ENCODE measurements at places on chromosomes 11 and 22.

GRCh38 chr11:45092901-45093760 lies 53.3 kb upstream of the PRDM11 start:
- DNase-seq = no peak

GRCh38 chr11:17164361-17165246 lies 43.2 kb downstream of the PIK3C2A start:
- DNase-seq = no peak

DNA sequence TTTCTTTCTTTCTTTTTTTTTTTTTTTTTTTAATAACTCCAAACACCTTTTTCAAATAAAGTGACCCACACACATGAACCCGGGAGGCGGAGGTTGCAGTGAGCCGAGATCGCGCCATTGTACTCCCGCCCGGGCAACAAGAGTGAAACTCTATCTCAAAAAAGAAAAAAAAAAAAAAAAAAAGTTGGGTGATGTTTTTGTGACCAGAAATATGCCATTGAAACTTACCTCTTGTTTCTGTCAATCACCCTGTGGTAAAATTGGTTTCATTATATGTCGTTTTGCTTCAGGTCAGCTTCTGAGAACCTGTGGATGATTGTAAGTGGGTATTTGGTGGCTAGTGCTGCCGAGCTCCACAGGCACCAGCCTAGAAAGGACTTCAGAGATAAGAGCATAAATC lies 238.8 kb downstream of the TBC1D22A start:
- DNase-seq = no peak

DNA sequence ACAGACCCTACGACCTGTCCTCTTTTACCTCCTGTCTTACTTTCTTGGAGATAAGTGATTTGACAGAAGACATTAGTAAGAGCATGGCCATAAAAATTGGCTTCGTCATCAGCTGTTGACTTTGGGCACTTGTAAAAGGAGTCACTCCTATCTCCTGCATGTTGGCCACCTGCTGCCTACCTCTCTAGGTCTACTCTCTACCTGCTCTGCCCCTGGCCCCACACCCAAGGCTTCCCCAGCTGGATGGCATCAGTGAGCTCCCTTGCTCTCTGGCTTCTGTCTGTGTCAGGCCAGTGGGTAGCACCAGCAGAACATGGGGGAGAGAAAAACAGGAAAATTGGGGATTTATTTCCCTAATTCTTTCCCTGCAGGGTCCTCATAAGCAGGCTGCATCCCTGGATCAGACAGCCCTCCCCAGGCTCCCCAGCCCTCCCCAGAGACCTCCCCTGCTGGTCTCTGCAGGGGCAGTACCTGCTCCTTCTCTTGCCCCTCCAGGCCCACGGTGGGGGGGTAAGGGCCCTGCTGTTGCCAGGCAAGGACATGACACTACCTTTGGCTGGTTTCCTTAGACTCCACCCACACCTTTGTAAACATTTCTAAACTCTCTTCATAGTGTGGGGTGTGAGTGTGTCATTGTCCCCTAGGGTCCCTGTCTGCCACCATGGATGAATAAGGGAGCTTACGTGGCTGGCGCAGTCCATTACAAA lies 157.0 kb upstream of the NECTIN1 start:
- DNase-seq = no peak

GRCh38 chr11:86706338-86707131 lies 34.1 kb upstream of the ME3 start:
- DNase-seq = no peak

DNA sequence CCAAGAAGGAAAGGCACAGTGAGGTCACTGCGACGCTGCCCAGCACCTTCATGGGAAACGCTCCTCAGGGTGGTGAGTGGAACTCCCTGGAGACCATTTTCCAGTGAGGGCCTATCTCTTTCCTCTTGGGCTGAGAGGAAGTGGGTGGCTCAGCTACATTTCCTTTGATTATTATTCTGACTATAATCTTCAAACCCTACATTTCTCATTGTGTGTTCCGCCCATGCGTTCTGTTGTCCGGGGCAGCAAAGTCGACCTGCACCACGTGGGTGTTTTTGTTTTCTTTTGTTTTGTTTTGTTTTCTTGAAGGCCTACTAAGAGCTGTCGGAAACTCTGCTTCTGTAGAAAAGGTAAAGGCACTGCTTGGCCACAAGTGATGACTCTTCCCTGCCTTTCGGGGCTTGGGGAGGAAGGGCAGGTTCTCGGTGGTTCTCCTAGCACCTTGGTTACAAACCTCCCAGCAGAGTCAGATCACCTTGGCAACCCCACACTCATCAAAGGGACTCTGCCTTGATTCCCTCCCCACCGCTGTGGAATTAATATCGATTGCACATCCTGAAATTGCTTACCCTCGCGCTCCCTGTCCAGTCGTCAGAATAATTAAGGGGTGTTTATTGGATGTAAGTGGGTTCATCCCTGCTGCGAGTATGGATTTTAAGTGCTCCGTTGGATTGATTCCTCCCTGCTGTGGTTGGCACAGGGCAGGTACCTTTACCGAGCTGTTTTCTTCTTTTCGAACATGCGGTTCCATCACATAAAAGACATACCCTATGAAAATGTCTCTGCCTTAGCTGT lies 7.3 kb downstream of the PARVB start:
- DNase-seq = no peak

DNA sequence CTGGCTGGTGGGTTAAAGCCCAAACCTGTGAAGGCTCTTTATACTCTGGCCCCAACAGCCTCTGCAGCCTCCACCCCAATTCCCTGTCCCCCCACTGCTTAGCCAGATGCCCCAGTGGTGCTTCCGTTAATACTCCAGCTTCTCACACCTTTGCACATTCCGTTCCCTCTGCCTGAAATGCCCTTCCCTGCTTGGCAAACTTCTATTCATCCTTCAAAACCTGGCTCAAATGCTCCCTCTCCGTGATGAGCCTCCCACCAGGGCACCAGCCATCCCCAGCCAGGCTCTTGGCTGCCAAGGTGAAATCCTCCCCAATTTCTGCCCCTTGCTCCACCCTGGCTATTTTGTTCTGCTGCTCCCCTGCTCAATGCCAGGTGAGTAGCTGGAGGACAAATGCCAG lies 12.5 kb upstream of the FADS3 start:
- no peak for DNase-seq

DNA sequence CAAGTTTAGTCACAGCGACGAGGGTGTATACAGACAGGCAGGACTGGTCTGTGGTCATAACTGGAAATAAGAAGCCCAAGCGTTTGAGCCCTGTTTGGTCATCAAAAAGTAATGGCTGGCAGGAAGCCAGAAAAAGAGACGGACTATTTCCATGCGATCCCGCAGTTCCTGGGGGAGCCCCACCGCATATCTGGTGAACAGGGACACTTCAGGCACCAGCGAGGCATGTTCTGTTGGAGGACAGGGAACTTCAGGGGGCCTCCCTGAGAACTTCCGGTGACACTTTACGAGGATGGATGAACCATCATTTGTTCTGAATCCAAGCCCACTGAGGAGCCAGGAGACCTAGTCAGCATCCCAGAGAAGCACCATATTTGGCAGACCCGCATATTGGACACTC lies 29.7 kb upstream of the TRIM29 start:
- DNase-seq = no peak

- DNase-seq = no peak
Measured at GRCh38 chr11:100674212-100674611, 12.9 kb upstream of the ARHGAP42 start.

DNA sequence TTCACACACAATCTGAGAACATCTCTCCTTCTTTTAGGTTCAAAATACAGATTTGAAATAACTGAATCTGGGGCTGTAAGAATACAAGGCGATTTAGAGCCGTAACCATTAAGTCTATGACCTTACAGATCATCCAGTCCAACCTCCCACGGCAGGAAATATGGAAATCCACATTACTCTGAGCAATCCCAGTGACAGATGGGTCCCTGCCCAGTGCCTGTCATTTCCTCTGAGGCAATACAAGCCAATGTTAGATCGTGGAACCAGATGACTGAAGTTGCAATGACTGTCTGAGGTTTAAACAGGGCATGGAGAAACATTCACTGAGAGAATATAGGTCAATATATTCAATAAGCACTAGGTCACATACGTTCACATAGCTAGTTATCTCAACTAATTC lies 77.4 kb upstream of the OR5AK2 start:
- DNase-seq = no peak

GRCh38 chr22:23759566-23759965 lies 3.2 kb upstream of the C22orf15 start:
- no peak for DNase-seq

DNA sequence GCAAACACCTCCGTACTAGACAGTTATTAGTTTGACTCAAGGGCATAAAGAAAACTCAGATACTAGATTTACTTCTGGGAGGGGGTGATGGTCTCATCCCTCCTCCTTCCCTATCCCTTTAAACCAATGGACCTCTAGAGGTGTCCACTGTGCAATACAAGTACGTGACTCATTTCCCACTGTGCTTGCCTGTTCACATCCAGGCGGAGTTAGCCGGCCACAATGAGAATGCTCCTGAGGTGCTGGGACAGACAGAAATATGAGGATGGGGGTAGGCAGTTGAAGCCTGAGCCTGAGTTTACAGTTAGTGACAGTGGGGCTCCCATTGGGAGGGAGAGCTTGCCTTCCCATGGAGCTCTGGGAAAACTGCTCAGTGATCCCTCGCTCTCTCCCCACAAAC lies 8.4 kb upstream of the PMM1 start:
- DNase-seq = no peak

DNA sequence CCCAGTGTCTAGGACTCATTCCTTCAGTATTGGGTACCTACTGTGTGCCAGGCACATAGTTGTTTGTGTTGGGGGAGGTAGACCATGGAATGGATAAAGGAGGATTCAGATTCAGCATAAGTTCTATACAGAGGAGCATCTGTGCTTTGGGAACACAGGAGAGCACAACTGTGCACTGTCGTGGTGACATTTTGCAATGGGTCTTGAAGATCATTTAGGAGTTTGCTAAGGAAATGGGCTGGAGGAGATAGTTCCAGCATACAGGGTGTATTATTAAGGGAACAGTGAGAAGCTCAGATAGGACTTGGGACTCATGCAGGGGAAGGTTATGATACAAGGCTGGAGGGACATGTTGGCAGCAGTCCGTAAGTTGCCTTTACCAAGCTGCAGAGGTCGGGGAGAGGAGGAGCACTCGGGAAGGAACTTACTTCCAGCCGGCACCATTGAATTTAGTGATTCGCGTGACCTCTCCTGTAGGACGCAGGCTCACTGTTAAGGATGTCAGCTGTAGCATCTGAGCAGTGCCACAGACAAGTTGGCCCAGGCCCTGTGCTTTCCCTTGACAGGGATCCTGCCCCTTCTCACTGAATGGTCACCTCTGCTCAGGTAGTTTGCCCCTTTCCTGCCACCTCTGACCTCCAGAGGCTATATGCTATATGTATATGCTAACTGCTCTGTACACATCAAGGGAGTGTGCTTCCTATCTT lies 25.6 kb downstream of the TREH start:
- DNase-seq = no peak

- peak; percentile 43 for DNase-seq
Measured at GRCh38 chr22:49052023-49052538, 775.6 kb downstream of the BRD1 start.

GRCh38 chr11:86068138-86068871 lies 579 bp downstream of the PICALM start:
- peak; percentile 39 for DNase-seq

DNA sequence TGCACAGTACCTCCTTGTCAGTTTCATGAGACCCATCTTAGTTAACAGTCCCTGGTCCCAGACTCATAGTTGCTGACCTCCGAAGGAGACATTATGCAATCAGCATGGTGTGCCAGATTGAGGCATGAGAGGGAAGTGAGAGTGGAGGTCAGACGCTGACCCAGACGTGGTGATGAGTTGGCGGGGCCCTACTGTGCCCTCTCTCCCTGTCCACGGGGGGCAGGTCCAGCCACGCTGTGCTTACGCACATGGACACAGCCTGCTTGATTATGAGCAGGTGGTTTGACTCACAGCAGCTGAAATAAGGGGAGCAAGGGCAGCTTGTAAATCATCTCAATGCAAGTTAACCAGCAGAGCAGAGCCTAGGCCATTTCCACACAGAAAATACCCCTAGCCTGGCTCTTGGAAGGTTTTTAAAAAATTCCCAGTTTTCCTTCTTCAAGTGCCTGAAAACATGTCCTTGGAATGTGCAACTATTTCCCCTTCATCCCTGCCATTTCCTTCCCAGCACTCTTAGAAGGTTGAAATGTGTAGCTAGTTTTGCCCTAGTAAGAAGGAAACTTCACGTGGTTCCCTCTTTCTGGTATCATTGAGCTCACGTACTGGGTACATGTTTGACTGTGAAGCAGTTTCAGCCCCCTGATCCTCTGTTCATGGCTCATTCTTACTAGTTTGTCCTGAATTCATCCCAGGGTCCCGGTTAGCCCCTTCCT lies 122.6 kb upstream of the SORL1-AS1 start:
- DNase-seq = no peak

- no peak for DNase-seq
Measured at GRCh38 chr11:35619855-35620640, 1.8 kb downstream of the FJX1 start.

DNA sequence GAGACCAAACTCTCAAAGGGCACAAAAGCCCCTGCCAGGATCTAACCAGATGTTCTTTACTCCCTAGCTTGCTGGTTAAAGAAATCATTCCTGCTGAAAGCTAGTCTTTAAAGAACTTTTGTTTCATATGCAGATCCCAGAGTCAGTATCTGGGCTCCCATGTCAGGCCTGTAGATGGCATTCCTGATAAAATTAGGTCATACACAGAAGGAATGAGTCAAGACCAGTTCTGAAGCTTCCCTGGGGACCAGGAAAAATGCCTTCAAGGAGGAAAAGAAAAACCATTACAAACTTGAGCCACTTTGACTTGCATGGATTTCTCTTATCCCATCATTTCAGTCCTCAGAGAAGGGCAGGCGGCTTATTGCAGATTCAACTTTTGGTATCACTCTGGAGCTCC lies 5.9 kb downstream of the DBX1 start:
- DNase-seq = no peak

DNA sequence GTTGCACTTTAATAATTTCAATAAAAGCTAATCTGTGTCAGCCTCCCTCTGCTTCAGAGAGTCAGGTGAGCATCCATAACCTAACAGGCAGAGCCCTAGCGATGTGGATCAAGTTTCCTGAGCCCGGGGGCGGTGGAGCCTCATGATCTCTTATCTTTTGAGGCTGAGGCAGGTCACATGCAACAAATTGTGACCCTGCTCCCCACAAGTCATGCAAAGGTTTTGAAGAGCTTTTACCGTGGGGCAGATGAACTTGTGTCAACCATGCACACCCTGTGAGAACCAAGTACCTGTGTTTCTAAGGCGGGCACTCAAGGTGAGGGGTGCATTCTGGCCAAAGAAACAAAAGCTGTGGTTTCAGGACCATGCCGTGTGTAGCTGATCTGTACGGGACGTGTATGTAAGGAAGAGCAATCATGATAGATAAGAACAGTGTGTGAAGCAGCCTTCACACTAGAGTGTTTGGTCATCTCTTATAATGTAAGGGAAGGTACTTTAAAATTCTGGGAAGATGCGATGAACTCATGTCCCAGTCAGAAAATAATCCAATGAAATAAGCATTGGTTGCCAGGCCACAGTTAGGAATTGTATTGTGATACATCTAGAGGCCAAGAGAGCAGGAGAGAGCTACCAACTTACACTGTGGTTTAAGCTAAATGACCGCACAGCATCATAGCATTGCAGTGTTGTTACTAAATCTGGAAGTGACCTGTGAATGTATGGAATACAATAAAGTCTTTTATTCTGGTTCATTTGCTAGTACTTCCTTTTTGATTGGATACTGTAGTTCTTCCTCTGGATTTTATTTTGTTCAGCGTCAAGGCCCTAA lies 49.8 kb downstream of the DKK3 start:
- DNase-seq = no peak

GRCh38 chr11:126140926-126141280 lies 70.5 kb downstream of the RPUSD4 start:
- DNase-seq = no peak

GRCh38 chr11:75301601-75302345 lies 49.7 kb downstream of the ARRB1 start:
- no peak for DNase-seq
